ENCODE measurements at places on chromosomes 4 and X.

DNA sequence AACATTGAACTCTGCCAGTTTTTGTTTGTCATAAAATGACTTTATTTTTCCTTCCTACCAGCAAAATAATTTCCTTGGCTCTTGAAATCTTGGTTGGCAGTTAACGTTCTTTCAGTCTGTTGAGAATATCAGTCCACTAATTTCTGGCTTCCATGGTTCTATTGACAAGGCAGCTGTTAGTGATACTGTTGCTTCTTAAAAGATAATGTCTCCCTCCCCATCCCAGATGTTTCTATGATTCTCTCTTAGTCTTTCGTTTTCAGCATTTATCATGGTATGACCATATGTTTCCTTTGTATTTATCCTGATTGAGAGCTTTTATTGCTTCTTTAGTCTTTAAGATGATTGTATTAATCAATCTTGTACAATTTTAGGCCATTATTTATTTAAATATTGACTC is 81.1 kb upstream of the STK26 start:
- no peak for DNase-seq

- DNase-seq, result no peak
These were observed 11.1 kb downstream of the STARD8 start for GRCh38 chrX:68658530-68658929.

DNA sequence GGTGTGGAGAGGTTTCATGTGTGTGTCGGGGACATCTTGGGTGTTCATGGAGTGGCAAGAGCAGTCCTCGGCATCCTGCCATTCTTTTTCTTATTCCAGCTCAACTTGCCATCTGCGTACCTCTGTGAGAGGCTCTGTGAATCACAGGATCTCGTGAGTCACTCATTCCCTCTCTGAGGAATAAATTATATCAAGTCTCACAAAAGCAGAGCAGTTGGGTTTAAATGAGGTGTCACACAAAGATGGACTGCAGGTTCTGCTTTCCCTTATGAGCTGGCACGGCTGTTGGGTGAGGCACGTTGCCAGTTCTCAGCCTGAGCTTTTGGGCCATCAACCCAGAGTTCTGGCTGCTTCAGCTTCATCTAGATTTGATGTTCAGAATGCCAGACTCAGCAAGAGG is 6.8 kb upstream of the OCIAD2 start:
- no peak for DNase-seq

GRCh38 chr4:118743867-118744266 is 58.7 kb downstream of the METTL14 start:
- no peak for DNase-seq

GRCh38 chrX:77658886-77659285 is 127.1 kb downstream of the ATRX start:
- no peak for DNase-seq

DNA sequence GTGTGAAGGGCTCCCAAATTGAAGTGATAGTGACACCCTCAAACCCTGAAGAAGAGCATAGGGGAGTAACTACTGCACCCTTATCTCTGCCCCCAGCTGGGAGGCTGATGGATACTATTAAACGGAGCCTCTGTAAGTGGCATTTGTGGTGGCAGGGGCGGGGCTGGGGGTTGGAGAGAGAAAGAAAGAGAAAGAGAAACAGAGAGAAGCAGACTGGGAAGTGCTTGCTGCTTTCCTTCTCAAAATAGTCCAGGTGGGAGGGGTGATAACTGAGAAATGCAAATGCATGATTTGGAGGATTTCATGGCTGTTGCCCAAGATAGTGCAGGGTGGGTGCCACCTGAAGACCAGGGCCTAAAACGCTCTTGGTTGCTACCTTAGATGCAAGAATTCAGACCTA is 253.5 kb upstream of the GATB start:
- DNase-seq, result no peak

DNA sequence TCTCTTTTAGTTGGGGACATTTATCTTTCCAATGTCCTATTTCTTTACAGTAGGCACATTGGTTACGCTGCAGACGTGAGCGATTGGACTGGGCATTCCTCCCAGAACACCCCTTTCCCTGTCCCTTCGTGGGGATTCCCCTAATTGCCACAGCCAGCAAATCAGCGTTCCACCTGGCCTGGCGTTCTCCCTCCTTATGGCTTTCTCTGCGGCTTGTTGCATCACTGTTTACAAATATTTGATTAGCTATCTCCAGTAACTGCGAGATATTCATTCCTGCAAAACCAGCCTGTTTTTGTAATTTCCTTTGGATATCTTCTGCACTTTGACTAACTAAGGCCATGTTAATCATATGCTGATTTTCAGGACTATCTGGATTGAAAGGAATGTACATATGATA is 202.5 kb upstream of the KLF8 start:
- no peak for DNase-seq

GRCh38 chr4:8283631-8284121 is 14.1 kb downstream of the HTRA3 start:
- DNase-seq, result no peak

DNA sequence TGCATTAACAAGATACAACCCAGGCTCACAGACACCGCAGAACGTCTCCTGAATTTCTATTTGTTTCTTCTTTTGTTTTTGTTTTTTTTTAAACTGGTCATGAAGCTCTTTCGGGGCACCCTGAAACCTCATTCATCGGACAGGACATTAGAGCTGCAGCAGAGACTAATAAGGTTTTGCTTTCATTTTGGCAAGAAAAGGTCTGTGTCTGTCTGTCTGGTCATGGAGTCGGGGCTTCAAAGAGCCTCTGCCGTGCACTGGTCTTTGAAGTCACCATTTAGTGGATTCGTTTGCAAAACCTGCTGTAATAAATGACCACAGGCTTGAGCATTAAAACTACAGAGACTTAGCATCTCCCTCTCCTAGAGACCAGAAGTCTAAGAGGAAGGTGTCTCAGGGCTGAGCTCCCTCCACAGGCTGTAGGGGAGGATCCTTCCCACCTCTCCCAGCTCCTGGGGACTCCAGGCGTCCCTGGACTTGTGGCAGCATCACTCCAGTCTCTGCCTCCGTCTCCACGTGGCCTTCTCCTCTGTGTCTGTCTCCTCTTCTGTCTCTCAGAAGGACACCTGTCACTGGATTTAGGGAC is 247.5 kb downstream of the CRLF2 start:
- DNase-seq, result no peak

GRCh38 chrX:80576267-80576666 is 156.0 kb downstream of the TENT5D start:
- no peak for DNase-seq
